ENCODE measurements at places on chromosomes 6 and 20.

DNA sequence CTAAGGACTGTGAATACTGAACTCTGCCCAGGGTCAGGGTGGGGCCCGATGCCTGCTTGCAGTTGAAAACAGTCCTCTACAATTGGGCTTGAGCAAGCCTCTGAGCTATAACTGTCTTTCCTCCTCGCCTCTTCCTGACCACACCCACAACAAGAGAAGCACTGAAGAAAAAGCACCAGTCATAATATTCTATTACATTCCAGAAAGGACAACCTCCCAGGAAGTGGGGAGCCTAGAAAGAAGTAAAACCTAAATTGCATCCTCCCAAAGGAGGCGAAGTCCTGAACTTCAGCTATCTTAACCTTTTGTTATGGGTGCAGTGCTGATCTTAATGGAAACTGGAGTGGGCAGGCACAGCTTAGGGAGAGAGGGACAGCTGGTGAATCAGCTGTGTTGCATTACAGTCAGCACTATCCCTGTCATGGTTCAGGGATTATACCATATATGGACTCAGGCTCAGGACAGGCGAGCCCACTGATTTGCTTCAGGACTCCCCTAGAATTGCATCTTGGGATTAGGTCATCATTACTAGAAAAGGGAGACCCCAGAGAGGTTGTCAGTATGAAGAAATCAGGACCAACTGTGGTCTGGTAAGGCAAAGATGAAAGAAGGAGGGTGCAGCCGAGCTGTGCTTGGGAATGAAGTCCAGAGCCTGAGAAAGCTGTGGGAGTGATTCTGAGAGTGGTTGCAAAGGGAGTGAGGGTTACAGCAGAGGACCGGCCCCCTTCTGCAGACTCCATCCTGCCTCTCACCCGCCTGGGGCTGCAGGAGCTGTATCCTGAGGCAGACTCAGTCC lies 18.3 kb upstream of the TRAM2 start:
- no peaks in the 10 kb centered on the region for H3K27me3 ChIP-seq
- no peaks in the 10 kb centered on the region for H3K4me1 ChIP-seq
- H3K36me3 ChIP-seq = no peaks in the 10 kb centered on the region
- no peak overlapping the region for H3K4me3 ChIP-seq
- H3K27ac ChIP-seq = no peak overlapping the region
- DNase-seq = no peak

DNA sequence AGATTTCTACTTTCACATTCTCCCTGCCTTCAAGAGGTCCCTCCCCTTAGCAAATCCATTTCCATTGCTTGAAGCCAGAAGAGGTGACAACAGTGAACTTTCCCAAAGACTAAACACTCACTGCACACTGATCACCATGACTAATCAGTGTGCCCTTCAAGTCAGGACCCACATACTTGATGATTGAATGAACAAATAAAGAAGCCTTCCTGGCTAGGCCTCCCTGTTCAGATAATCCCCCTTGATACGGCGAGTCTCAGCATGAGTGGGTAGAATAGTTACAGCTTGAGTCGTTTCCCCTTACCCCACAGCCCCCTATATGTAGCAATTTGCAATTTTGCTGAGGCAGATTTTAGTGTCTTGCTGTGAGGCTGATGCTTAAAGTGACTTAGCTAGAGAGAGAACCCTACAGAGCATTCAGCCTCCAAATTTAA lies 102.2 kb downstream of the UNC5CL start:
- DNase-seq = no peak
- no peaks in the 10 kb centered on the region for H3K36me3 ChIP-seq
- H3K4me1 ChIP-seq = no peaks in the 10 kb centered on the region
- no peaks in the 10 kb centered on the region for H3K27me3 ChIP-seq
- no peak overlapping the region for H3K27ac ChIP-seq

GRCh38 chr6:160420969-160421556 lies 72.9 kb downstream of the SLC22A3 start:
- peaks cover 3% of the 10 kb centered on the region for H3K27me3 ChIP-seq
- DNase-seq = no peak
- H3K27ac ChIP-seq = no peak overlapping the region
- no peak overlapping the region for H3K4me3 ChIP-seq
- H3K36me3 ChIP-seq = no peaks in the 10 kb centered on the region

- peaks cover 25% of the 10 kb centered on the region for H3K4me1 ChIP-seq
- H3K27ac ChIP-seq = no peak overlapping the region
- no peak for DNase-seq
Measured at GRCh38 chr6:43490523-43490939, 13.2 kb downstream of the TJAP1 start.

- peak; percentile 19 for DNase-seq
- peaks cover 40% of the 10 kb centered on the region for H3K36me3 ChIP-seq
- H3K27me3 ChIP-seq = no peaks in the 10 kb centered on the region
- H3K4me3 ChIP-seq = no peak overlapping the region
Measured at GRCh38 chr6:37442416-37443215, 9.6 kb downstream of the CMTR1 start.

- no peak overlapping the region for H3K27ac ChIP-seq
- H3K27me3 ChIP-seq = no peaks in the 10 kb centered on the region
- H3K36me3 ChIP-seq = no peaks in the 10 kb centered on the region
- no peaks in the 10 kb centered on the region for H3K4me1 ChIP-seq
- DNase-seq = no peak
- H3K4me3 ChIP-seq = no peak overlapping the region
Measured at GRCh38 chr6:72595812-72596211, 26.1 kb upstream of the KCNQ5 start.

DNA sequence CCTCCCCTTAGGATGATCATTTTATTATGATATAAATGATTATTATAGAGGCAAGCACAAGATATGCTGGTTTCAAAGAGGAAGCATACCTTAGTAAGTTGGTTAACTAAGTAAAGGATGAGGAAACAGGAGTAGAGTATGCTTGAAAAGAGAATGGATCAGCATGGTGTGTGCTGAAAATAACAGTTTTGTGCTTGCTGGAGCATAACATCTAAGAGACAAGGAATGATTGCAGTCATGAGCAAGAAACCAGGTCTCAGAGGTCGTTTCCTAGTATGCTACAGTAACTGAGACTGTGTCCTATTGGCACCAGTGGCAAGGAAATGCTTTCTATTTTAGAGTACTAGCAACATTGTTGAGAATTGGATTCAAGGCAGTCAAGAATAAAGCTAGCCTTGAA lies 34.1 kb downstream of the CDC40 start:
- no peaks in the 10 kb centered on the region for H3K4me1 ChIP-seq
- H3K4me3 ChIP-seq = no peak overlapping the region
- no peak overlapping the region for H3K27ac ChIP-seq
- H3K36me3 ChIP-seq = peaks cover 62% of the 10 kb centered on the region
- no peaks in the 10 kb centered on the region for H3K27me3 ChIP-seq

DNA sequence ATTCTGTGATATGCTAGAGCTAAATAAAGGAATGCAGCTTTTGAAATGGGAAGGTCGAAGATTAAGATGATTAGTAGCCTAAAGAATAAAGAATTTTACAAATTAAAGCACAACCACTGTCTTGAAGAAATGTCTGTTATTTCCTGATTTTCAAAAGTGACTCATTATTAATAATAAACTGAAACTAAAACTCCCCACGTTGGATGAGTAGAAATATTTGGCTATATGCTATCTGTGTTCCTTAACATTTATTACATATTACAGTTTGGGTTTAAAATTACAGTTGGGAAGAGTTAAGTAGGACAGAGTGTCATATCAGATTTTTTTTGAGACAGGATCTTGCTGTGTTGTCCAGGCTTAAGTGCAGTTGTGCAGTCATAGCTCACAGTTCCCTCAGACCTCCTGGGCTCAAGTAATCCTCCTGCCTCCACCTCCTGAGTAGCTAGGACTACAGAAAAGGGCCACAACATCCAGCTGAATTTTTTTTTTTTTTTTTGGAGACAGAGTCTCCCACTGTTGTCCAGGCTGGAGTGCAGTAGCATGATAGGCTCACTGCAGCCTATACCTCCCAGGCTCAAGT lies 47.1 kb downstream of the AKIRIN2 start:
- no peaks in the 10 kb centered on the region for H3K27me3 ChIP-seq
- H3K36me3 ChIP-seq = no peaks in the 10 kb centered on the region
- no peak for DNase-seq
- H3K4me1 ChIP-seq = peaks cover 34% of the 10 kb centered on the region
- no peak overlapping the region for H3K27ac ChIP-seq

DNA sequence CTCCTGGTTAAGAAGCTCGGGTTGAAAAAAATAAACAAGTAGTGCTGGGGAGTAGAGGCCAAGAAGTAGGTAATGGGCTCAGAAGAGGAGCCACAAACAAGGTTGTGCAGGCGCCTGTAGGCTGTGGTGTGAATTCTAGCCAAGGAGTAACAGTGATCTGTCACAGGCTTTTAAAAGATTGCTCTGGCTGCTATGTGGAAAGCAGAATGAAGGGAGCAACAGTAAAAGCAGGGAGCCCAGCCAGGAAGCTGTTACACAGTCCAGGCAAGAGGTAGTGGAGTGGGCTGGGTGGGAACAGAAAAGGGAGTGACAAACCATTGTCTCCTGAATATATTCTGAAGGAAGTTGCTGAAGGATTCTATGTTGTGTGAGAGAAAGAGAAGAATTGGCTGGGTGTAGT lies 2.0 kb downstream of the HFE start:
- no peaks in the 10 kb centered on the region for H3K36me3 ChIP-seq
- no peaks in the 10 kb centered on the region for H3K27me3 ChIP-seq
- peaks cover 36% of the 10 kb centered on the region for H3K4me1 ChIP-seq
- H3K4me3 ChIP-seq = no peak overlapping the region

DNA sequence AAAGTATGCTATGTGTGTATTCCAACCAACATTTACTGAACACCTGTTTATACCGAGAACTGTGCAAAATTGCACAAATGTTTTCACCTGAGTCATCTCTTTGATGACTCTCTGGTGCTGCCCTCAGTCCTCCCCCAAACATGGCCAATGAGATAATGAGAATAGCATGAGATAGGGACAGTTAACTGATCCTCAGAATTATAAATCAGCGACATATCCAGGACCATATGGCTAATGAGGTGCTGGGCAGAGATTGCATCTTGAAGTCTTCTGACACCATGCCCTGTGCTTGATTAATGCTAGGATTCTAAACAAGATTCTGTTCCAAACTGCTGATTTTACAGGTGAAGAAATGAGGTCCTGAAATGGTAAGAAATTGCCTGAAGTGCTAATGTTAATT lies 13.0 kb downstream of the CLVS2 start:
- no peak for DNase-seq
- H3K4me1 ChIP-seq = no peaks in the 10 kb centered on the region
- H3K27ac ChIP-seq = no peak overlapping the region
- no peak overlapping the region for H3K4me3 ChIP-seq

- no peaks in the 10 kb centered on the region for H3K4me1 ChIP-seq
- H3K4me3 ChIP-seq = no peak overlapping the region
- no peaks in the 10 kb centered on the region for H3K27me3 ChIP-seq
- DNase-seq = no peak
- H3K27ac ChIP-seq = no peak overlapping the region
Measured at GRCh38 chr6:21874372-21874771, 280.8 kb downstream of the SOX4 start.

- no peak overlapping the region for H3K4me3 ChIP-seq
- H3K4me1 ChIP-seq = no peaks in the 10 kb centered on the region
Measured at GRCh38 chr6:4291453-4292403, 156.4 kb upstream of the ECI2 start.

GRCh38 chr20:24109008-24109407 lies 120.4 kb upstream of the GGTLC1 start:
- H3K4me1 ChIP-seq = no peaks in the 10 kb centered on the region
- no peak overlapping the region for H3K4me3 ChIP-seq
- H3K27ac ChIP-seq = no peak overlapping the region

DNA sequence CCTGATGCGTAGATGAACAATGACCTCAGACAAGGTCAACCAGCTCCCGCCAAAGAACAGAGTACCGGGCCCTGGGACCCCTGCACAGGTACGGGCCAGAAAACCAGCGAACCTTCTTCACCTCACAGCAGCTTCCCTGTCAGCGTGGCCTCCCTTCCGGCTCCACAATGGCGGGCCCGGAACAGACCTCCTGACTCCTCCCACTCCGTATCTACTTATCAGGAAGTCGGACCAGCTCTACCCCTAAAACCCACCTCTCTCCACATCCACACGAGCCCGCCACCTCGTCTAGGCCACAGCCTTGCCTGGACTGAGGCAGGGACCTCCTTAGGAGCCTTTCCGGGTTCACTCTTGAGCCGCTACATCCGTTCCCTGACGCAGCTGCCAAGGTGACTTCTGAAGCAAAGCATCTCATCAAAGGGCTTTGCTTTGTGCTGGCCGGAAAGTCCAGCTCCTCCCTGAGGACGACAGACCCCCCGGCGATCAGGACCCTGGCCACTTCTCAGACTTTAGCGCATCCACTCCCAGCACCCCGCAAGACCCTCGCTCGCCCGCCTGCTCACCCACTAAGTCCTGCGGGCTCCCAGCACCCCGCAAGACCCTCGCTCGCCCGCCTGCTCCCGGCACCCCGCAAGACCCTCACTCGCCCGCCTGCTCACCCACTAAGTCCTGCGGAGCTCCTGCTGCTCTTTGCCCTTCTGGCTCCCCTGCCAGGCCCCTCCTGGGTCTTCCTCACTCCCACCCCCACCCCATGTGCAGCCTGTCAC lies 308.3 kb upstream of the FOXQ1 start:
- H3K36me3 ChIP-seq = no peaks in the 10 kb centered on the region
- no peaks in the 10 kb centered on the region for H3K4me1 ChIP-seq
- no peak overlapping the region for H3K27ac ChIP-seq
- H3K27me3 ChIP-seq = no peaks in the 10 kb centered on the region

DNA sequence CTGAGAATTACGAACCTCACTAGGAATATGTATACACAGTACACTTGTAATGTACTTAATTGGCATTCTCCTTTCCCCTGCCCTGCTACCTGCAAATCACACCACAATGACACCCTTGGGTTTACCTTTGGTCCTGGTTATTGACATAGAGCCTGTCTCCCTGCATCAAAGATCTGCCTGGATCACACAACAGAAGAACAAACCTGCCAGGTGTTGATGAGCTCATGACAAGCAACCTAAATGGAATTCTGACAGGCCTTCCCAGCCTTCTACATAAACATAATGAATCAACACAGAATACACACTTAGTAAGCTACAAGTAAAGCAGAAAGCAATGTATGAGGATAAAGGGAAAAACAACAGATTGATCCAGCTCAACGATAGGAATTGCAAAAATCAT lies 95.6 kb downstream of the HDGFL1 start:
- no peaks in the 10 kb centered on the region for H3K4me1 ChIP-seq
- no peaks in the 10 kb centered on the region for H3K36me3 ChIP-seq
- H3K27ac ChIP-seq = no peak overlapping the region
- no peak for DNase-seq
- no peaks in the 10 kb centered on the region for H3K27me3 ChIP-seq

- H3K4me3 ChIP-seq = no peak overlapping the region
- H3K36me3 ChIP-seq = no peaks in the 10 kb centered on the region
- H3K27me3 ChIP-seq = no peaks in the 10 kb centered on the region
- H3K4me1 ChIP-seq = no peaks in the 10 kb centered on the region
- no peak overlapping the region for H3K27ac ChIP-seq
- no peak for DNase-seq
Measured at GRCh38 chr20:7657569-7657968, 282.7 kb downstream of the HAO1 start.
